Dermis blood vessel endothelial cell (primary cell): ENCODE measurements at places on chromosomes 16 and 17. TPM values are rescaled to one million over a fixed set of nuclear protein-coding genes. Genes with fewer than 3 reads are reported as not detected.

The TNS4 gene
- total RNA-seq, result not detected in 2 replicates

The ADAMTS18 gene
- 64.5 and 89.3 TPM in 2 replicates for total RNA-seq

DNA sequence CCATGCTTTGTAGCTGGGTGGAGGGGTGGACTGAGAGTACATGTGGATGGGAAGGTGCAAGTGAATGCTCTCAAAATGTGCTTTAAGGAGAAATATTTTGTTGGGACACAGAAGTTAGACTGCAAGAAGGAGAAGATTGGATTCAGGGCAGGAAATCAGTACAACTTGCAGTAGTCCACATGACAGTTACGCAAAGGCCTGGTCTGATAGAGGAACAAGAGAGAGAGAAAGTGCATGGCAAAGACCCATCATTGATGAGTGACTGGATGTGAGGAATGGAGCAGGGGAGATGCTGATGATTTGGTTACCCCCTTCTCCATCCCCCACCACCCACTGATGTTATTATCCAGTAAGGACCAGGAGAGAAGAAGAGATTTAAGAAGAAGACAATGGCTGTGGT, 472.8 kb downstream of the MAF start:
- no peak for DNase-seq

The REXO5 gene
- 5.0 and 6.5 TPM in 2 replicates for total RNA-seq

DNA sequence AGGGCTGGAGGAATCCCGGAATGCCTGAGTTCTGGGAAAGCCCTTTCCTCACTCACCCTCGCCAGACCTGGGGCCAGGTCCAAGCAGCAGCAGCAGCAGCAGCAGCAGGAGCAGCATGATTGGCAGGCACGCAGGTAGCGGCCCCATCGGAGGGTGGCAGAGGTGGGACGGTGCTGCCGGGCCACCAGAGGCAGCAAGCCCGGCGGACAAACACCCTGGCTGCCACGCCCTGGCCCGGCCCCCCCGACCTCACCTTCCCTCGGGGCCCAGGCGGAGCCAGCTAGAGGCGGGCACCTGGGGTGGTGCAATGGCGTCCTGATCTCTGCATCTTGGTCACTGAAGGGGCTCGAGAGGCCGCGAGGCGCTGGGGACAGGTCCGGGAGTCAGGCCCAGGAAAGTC, 122.4 kb downstream of the LAT start:
- no peak for DNase-seq
